ENCODE measurements at places on chromosomes 3 and 15.

GRCh38 chr3:126013751-126014156, 44.8 kb downstream of the ROPN1B start:
- DNase-seq: no peak

DNA sequence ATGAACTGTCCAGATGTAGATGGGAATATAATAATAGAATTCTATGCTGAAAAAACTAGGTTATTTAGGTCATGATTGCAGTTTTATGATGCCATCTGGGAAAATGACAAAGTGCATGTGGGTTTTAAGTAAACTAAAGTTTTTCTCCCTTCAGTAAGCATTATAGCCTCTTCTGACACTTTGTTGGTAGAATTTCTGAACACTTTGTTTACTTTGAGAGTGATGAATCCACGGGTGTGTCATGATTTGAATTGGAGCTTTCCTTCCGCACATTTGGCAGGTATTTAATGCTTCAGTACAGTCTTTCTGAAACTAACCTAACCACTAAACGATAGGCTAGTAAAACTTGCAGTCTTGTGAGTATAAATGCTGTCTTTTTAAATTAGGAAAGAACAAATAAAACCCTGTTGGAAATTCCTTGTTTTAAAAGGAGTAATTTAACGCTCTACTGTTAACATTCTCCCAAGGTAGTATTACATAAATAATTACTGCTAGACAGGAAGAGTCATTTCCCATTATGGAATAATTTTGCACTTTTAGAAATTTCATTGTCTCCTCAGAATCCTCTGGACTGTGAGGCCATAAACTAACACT, 7.0 kb downstream of the FILIP1L start:
- no peak for DNase-seq

GRCh38 chr15:44712346-44713005, 1.2 kb downstream of the B2M start:
- DNase-seq: peak; percentile 46

- no peak for DNase-seq
Observed at GRCh38 chr15:61137105-61137792, 91.9 kb downstream of the RORA start.

DNA sequence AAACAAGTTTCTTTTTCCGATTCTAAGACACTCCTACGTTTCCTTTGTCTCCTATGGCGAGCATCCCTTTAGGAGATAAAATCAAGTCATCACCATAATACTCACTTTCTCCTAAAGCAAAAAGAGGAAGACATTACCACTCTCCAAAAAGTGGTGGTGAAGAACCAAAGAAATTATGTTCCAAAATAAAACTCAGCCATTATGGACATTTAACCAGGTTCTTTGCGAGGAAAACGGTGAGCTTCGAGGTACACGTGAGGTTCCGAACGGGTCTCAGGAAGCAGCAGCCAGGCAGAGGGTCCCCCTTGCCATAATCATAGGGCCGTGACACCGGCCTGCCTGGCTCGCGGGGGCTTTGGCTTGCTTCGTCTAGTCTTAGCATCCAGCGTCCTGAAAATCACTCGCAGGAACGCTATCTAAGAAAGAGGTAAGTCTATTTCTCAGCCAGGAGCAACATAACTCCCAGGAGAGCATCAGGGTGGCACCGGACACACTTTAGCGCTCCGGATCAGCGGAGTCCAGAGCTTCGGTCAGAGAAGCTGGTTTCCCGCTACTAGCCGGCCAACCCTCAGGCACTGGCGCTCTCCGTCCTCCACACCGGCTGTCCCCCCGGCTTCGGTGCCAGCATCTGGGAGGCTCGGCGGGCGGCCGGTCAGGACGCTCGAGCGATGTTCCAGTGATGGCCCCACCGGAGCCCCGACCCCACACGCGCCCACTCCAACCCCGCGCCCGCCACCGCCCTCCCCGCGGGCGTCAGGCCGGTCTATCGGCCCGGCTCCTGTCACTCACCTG, 581 bp downstream of the IP6K1 start:
- DNase-seq: no peak

- DNase-seq: no peak
Observed at GRCh38 chr15:91473894-91474545, 374.0 kb downstream of the SV2B start.

GRCh38 chr15:75454471-75455378, 3.2 kb upstream of the SIN3A start:
- peak; percentile 82 for DNase-seq

GRCh38 chr3:46013316-46014094, 13.8 kb downstream of the XCR1 start:
- no peak for DNase-seq

GRCh38 chr3:84637272-84637671, 321.5 kb upstream of the CADM2 start:
- DNase-seq: no peak

DNA sequence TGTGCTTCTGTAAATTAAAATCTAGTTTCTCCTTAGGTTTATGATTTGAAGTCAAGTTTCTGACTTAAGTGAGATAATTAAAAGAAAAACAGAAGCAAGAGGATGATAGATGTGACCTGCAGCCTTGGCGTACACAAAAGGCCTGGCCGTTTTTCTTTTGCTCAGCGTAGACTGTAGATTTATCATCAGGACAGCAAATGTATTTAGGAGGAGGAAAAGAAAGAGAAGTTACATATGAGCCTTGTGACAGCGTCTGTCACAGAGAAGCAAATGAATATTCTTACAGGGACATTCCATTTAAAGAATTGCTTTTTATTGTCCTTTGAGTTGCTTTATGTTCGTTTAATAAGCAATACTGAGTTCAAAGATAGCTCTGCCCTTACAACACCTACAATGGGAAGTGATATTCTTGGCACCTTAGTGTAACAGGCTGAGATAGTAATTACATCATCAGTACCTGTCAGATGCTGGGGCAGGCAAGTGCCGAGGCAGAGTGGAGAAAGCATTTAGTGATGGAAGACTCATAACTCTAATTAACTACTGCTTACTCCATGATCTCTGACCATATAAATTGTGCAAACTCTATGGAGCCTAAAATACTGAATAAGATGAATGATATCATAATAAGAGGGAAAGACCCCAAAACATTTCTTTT, 311.5 kb downstream of the MFSD1 start:
- DNase-seq: no peak

- no peak for DNase-seq
Observed at GRCh38 chr3:23481616-23482278, 278.6 kb downstream of the UBE2E2 start.

DNA sequence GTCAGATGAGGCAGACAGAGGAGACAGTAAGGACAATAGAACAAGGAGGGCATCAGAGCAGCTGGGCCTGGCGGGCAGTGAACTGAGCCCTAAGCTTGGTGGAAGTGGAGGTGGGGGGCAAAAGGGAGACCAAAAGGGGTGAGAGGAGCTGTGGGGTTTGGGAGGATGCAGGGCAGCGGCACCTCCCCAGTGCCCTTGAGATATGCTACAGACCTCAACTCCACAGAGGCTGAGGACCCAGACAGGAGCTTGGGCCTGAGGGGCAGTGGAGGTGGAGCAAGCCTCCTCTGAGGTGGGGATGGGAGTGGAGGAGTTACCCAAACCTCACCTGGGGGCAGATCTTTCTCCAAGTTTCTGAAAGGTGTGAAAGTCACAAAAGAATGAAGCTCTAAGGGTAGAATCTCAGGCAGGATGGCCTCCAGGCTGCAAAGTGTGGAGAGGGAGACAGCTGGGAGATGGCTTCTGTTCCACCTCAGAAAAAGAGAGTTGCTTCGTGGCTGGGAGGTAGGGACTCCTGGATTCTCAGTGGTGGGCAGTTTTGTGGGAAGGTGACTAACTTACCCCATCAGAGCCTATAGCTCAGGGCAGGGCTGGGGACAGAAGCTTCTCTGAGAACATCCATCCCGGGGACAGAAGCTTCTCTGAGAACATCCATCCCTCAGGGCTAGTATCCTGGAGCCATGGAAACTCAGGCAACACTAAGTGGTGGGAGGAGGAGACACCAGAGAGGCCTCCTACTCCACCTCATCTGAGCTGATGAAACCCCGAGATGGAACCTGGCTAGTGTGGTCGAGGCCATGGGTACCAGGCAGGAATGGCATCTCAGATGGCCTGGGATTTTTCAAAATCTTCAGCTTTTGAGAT, 2.3 kb upstream of the CLK3 start:
- no peak for DNase-seq

DNA sequence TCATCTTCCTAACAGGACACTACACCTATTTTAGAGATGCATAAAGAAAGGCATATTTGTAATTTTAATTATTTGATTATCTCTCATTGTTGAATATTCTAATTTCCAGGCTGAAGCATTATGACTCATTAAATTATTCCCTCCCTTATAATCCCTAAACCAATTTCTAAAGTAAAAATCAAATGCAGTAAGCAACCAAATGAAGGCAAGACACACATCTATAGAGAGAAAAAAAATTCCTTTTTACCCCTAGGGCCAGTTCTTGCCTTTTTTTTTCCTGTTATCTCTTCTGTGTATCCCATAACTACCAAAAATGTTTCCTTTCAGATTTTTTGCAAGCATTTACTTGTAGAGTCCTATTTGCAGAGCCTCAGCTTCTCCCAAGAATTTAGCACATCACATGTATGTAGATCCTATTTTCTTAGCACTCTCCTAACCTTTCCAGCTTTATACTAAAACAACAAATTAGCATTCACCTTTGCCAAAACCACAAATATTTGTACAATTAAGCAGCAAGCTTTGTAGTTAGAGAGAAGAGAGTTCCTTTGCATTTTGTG, 177.9 kb downstream of the SATB1 start:
- no peak for DNase-seq

GRCh38 chr15:40054605-40054854, 15.5 kb upstream of the SRP14 start:
- no peak for DNase-seq

DNA sequence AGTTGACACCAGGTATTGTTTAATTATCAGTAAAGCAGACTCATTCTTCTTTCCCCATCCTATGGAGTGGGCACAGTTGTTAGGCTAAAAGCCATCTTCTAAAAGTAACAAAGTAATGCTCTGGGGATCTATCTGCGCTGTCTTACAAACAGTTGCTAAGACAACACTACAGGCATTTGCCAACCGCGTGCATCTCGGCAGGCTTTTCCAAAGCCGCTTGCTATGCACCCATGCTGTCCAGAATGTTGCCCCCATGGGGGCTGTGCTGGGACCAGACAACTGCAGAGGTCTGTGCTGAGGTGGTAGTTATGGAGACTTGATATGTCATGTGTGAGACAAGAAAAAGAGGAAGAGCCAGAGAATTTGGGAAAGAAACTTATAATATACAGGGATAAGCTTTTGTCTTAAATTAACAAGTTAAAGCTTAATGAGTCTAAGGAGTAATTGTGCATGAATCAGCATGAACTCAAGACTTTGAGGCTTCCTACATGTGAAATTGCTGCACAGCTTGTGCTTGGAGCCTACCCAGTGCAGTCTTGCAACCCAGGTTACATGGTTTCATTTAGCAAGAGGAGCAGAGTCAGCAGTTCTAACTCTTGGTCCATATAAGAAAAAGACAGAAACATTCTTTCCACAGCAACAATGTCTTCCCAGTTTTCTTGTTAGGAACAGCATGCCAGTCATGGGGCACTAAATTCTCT, 38.9 kb upstream of the DCLK3 start:
- no peak for DNase-seq

DNA sequence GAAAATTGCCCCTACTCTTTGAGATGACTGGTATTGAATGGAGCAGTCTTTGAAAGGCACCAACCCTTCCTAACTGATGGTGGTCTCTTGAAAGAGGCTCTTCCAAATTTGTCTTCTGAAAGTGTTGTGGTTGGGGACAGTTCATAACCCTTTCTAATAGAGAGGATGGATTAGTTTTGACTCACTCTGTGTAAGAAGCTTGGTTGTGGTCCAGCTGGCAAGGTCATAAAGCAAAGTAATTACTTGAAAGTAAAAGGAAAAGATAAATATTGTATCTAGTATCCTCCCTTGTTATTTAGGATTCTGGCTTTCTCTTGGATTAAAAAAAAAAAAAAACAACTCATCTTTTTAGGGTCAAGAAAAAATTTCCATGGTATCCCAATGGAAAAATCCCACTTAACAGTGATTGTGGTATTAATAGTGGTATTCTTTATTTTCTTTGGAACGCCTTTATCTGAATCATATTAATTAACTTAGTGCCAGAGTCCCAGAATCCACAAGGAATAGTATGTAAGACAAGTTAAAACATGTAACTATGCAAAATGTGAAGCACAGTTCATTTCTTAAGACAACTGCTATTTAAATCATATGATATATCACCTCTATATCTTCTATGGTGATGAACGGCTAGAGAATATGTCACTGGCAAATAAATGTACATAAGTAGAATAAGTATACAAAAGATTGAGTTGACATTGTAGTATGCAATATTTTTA, 469.3 kb upstream of the CDIN1 start:
- no peak for DNase-seq

DNA sequence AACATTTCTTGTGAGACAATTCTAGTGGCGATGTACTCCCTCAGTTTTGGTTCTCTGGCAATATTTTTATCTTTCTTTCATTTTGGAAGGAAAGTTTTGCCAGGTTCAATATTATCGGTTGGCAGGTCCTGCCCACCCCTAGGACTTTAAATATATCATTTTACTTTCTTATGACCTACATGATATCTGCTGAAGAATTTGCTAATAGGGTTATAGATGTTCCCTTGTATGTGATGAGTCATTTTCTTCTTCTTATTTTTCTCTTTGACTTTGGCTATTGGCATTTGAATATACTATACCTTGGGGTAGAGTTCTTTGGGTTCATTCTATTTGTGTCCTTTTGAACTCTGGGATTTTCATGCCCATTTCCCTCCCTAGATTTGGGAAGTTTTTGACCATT, 89.7 kb downstream of the GMNC start:
- DNase-seq: no peak

DNA sequence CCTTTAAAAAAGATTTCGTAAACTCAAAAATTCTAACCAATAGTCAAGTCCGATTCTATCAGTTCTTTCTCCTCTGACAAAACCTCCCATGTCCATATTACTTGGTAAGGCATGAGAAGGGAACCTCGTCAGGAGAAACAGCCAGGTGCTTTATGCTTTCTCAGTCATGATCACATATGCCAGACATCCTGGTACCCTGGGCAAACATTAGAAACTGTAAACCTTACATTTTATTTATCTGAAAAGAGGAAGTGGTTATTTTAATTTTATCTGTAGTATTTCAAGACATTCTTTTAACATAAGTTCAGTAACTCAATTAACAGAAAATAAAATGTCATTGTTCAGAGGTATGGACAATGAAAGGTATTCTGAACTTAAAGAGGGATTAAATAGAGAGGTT, 474.8 kb upstream of the GBE1 start:
- no peak for DNase-seq

All from stimulated activated CD4-positive, alpha-beta T cell treated with anti-CD3 and anti-CD28 coated beads, TNF-alpha, amount 100 ng/mL, for 48 hours (primary cell).